ENCODE measurements at places on chromosomes 3 and 15.

GRCh38 chr3:168273036-168273435 lies 177.3 kb upstream of the GOLIM4 start:
- no peak for DNase-seq

DNA sequence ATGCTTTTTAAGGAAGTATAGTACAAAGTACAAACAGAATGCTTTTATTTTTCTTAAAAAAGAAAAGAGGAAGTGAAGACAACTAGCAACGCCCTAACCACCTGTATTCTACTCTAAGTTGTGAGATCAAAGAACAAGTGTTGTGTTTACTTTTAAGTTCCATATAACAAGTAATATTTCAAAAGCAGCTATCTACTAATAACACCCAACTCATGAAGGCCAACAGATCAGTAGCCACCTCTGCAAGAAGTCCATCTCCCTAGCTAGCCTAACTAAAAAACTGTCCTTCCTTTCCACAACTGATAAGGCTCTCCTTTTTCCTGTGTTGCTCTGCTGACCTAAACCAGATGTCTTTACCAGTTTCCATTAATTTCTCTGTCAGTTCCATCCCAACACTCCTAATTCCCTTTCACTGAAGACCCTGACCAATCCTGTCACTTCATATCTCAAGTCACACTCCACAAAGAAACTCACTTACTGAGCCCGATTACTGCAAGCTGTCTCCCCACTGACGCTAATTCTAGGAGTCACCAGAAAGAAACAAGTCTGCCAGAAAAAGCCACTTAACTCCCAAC lies 26.9 kb downstream of the PHC3 start:
- no peak for DNase-seq

GRCh38 chr3:122777563-122777962 lies 16.1 kb downstream of the HSPBAP1 start:
- DNase-seq: no peak

DNA sequence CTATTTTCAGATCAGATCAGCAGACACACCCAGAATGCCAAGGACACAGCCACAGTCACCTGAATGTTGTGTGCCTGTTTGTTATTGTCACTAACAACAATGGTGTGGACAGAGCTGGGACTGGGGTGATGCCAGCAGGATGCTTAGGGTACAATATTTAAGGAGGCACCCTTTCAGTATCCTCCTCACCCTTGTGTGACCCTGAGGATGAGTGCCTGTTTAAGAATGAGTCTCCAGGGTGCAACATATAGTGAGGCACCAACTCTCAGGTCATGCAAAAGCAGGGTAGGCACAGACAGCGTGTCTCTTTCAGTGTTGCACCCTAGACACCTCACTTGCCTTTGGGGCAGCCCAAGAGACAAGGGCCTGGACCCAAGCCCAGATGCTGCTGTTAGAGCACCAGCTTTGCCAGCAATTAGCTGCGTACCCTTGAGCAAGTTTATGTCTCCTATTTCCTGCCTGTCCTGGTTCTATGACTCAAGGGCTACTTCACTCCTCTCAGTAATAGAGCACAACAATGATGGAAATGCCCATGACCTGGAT lies 122.6 kb downstream of the AQP9 start:
- DNase-seq: peak; percentile 87

GRCh38 chr3:186888569-186888968 lies 41.8 kb upstream of the ST6GAL1 start:
- DNase-seq: no peak

- no peak for DNase-seq
These were observed 514.0 kb downstream of the OCA2 start for GRCh38 chr15:27585041-27585640.

DNA sequence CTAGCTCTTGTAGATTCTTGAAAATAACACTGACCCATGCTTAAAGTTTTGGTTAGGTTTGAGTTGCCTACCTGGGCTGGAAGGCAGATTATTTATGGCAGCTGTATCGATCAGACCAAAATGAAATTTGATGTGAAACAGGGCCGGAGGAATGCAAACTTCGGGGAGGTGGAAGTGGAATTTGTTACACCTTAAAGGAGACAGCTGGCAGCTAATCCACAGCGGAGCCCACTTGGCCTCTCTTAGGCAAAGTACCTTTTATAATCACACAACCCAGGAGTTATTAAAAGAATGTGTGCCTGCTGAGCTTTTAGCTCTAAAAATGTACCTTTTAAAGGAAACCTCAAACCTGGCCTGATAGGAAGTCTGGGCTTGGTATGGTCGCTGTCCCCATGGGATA lies 250.9 kb upstream of the TPM1 start:
- no peak for DNase-seq

DNA sequence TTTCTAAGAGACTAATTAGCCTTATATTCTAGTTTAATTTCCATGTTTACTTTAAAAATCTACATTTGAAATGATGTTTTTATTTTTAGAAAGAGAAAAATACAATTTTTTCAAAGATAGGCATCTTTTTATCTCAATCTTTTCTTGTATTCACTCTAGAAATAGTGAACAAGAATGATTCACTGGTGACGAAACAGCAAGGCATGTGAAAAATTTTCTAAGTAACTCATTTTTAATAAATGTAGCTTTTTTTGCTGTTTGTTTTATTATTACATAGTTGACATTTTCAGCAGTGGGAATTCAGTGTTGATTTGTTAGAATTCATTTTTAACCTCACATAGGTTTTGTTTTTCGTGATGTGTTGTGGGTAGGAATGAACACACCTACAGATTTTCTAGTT lies 1226.4 kb downstream of the NSUN3 start:
- DNase-seq: no peak

DNA sequence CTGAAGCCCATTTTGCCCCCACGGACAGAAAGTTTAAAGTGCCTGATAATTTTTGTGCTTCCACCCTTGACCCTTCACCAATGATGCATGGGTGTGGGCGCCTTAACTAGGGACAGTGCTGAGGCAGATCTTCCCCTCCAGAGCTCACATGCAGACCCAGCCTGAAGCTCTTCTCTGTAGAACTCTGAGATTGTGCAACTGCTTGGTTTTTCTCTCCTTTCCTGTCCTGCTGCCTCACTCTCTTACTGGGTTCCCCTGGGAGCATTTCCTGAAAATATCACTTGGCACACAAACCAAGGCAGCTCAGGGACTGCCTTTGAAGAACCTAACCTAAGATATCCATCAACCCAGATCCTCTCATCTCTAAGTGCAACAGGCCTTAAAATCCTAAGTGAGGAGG lies 220.3 kb upstream of the STT3B start:
- no peak for DNase-seq

DNA sequence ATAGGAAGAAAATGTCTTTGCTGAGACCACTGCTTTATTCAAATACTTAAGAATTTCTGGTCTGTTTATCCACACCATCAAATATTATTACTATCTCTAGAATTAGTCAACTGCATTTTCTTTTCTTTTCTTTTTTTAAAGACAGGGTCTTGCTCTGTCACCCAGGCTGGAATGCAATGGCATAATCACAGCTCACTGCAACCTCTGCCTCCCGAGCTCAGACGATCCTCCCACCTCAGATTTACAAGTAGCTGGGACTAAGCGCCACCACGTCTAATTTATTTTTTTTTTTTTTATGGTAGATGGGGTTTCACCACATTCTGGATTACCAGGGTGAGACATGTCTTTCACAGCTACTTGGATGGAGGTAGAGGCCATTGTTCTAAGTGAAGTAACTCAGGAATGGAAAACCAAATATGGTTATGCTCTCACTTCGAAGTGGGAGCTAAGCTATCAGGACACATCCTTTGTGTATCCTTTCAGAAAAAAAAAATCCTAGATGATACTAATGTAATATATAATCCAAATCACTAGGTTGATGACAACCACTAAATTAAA lies 52.8 kb downstream of the STAG1 start:
- DNase-seq: no peak

GRCh38 chr15:79002581-79002980 lies 57.7 kb upstream of the CTSH start:
- DNase-seq: no peak

- no peak for DNase-seq
These were observed 9.7 kb upstream of the CYFIP1 start for GRCh38 chr15:22989576-22990477.

DNA sequence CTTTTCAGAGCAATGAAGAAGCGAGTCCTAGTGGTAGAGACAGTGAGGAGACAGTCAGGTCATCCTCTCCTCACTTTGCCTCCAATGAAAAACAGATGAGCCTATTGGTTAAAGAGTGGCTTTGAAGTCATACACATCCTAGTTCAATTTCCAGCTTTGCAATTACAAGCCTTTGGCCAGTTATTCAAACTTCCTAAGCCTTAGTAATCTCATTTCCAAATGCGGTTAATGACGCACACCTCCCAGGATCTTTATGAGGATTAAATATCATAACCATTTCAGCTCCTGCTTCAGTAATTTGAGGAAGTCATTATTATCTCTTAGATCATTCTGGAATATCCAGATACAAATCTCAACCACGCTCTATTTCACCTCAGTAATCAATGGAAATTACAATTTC lies 10.0 kb upstream of the ST6GAL1 start:
- DNase-seq: no peak

GRCh38 chr3:143348486-143349327 lies 229.1 kb downstream of the CHST2 start:
- no peak for DNase-seq

DNA sequence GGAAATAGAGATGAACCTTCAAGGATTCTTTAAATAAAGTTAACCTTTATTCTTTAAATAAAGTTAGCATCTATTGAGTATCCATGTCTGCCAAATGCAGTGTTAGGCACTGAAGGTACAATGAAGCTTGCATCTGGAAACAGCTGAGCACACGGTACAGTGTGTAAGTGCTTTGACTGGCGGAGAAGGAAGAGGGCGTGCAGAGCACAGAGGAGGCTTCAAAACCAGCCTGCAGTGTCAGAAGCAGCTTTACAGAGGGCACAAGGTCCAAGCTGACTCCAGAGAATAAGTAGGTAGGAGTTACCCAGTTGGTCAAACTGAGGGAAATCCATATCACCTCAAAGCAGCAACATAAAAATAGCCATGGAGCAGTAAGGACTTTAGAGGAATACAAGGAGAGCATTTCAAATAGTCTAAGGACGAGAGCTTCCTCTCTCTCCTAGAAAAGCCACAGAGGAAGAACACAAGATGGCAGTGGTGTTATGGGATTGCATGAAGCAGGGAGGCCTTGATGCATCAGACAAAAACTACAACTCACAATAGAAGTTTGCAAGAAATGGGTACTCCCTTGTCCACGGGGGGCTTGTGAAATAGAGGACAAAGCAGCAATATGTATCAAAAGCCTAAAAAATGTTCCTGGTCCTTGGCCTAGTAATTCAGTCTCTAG lies 60.3 kb upstream of the PPP2R3A start:
- DNase-seq: no peak

- DNase-seq: no peak
These were observed 610 bp upstream of the SATB1 start for GRCh38 chr3:18425641-18426257.

GRCh38 chr3:141603473-141604035 lies 116.7 kb downstream of the RASA2 start:
- no peak for DNase-seq

- DNase-seq: no peak
These were observed 9.8 kb upstream of the ANKDD1A start for GRCh38 chr15:64901914-64902313.

- peak; percentile 24 for DNase-seq
These were observed 420 bp downstream of the SLC27A2 start for GRCh38 chr15:50182219-50183013.

DNA sequence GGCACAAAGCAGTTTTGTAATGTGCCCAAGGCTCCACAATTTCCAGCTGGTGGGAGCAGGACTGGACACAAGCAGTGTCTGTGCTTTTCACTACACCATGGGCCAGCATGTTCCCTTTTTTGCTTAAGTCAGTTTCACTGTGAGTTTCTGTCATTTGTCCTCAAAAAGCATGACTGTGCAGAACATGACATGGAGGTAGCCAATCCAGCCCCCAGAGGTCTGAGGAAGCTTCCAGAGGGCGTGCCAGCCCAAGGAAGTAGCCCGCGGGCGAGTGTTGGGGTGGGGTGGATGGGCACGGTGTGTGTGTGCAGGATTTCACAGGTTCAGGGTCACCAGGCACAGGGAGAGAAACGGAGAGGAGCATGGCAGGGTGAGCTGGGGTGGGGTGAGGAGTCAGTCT lies 8.0 kb upstream of the EEFSEC start:
- no peak for DNase-seq

GRCh38 chr3:120092474-120092873 lies 1.8 kb downstream of the GSK3B start:
- no peak for DNase-seq

- DNase-seq: no peak
These were observed 115.6 kb upstream of the SOX2 start for GRCh38 chr3:181596126-181596525.

GRCh38 chr3:53585049-53585448 lies 90.6 kb downstream of the CACNA1D start:
- DNase-seq: no peak

DNA sequence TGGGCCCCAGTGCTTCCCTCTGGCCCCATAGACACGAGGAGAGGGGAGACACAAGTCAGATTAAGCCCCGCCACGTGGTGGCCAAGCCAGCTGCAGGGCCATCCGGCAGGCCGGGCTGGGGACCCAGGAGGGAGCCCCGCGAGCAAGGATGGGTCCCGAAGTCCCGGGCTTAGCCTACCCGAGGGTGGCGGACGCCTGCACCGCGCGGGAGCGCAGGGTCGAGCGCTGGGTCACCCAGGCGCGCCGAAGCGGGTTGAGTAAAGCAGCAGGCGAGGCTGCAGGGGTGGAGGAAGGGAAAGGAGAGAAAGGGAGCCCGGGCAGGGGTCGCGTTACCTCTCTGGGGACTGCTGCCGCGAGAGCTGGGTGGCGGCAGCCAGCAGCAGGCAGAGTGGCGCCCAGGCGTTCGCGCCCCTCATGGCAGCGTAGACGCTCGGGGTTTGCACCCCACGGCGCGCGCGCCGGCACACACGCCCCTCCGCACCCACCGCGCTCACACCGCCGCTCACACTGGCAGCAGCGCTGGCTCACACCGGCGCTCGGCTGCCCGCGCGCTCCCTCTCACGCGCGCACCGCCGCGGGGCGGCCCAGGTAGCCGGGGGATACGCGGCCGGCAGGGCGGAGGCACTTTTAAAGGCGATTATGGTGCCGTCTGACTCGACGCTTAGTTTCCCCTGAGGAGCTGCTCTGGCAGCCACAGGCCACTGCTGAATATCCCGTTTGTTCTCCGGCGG lies at the start of gene PCOLCE2:
Gene PCOLCE2 (minus strand): TSS at position 603 of the 731 bp plus-strand sequence. CDS start 187 bp downstream, at position 416.
- no peak for DNase-seq

DNA sequence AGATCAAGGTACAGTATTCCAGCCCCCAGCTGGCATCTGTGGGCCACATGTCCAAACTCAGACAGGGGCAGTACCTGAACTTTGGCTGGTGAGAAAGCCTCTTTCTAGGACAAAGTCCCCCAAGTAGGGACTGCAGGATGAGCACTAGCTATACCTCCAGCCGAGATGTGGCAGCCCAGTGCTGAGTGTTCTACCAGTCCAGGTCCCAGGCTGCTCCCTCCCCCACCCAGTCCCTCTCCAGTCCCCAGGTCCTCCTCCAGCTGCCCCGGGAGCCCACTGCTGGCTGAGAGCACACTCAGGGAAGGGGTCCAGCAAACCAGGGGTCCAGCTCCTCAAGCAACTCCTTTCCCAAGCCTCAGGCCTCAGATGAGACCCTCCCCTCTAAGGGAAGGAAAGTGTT lies 1.5 kb downstream of the SLC26A6 start:
- DNase-seq: no peak
